ENCODE measurements at places on chromosomes 1 and 21.

- no peak for DNase-seq
Observed at GRCh38 chr1:230725256-230726012, 11.5 kb upstream of the AGT start.

GRCh38 chr1:43879414-43879813 is 54.2 kb upstream of the ARTN start:
- DNase-seq = no peak

DNA sequence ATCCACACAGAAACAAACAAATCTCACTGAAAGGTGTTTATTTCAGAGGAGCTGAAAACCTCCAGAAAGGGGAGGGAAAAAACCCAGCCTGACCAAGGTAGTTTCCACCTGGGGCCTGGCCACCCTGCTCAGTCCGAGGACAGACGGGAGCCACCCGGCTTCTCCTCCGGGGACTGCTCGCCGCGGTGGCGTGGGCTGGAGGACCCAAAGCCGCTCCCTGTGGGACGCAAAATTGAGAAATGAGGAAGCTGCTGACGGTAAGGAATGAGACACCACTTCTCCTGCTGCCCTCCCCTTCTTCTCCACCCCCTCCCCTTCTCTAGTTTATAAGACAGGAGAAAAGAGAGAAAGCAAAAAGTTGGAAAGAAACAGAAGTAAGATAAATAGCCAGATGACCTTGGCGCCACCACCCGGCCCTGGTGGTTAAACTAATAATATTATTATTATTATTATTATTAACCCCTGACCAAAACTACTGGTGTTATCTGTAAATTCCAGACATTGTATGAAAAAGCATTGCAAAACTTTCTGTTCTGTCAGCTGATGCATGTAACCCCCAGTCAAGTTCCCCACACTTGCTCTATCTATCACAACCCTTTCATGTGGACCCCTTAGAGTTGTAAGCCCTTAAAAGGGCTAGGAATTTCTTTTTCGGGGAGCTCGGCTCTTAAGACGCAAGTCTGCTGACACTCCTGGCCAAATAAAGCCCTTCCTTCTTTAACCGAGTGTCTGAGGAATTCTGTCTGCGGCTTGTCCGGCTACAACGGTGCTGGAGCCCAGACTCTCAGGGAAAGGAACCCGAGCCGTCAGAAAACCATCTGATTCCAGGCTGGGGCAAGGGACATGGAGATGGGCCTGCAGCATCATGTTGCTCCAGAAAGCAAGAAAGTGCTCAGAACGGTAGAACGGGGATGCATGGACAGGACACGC is 12.5 kb downstream of the ITGB2 start:
- DNase-seq = peak; percentile 43

- no peak for DNase-seq
Observed at GRCh38 chr1:41417746-41418145, 56.5 kb downstream of the FOXO6 start.

DNA sequence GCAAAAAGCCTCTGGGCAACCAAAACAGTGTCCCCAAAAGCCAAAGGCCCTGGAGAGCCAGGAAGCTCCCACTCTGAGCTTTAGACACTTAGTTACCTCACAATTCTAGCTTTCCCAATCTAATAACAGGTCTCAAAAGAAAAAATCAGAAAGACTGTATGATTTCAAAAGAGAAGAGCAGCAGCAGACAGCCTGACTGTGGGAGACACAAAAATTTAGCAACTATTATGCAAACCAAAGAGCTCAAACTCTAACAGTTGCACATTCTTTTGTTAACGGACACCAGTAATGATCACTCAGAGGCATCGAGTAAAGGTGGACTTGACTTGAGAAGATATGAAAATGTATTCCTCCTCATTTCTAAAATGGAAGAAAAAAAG is 160.1 kb downstream of the SLC45A1 start:
- DNase-seq = no peak

DNA sequence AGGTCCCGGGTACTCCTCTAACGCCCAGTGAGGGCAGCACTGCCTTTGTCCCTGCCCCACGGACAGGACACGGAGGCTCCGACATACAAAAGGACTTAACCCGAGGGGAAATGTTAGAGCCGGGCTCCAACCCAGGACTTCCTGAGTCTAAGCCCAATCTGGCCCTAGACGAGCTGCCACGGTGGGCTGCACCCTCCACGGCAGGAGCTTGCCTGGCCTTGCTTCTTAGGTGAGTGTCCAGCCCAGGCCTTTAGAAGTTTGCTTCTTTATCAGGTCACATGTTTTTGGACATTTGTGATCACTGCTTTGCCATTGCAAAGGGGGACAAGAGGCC is 11.0 kb upstream of the TMEM200B start:
- DNase-seq = no peak

GRCh38 chr1:204866051-204866596 is 4.5 kb upstream of the NFASC start:
- no peak for DNase-seq

DNA sequence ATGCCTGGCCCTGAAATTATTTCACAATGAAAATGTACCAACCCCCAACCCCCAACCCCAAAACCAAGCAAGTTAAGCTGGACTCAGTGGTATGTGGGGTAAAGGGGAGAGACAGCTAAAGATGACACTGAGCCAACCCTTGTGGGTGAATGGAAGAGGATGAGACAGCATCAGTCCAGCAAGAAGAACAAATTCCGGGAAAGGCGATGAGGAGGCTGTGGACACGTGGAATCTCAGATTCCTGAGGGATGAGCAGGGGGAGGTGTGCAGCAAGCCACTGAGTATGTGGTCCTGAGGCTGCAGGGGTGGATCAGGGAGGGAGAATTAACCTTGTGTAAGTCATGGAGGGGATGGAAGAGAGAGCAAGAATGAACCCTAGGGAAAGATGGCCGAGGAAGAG is 14.4 kb upstream of the ZNF362 start:
- no peak for DNase-seq

DNA sequence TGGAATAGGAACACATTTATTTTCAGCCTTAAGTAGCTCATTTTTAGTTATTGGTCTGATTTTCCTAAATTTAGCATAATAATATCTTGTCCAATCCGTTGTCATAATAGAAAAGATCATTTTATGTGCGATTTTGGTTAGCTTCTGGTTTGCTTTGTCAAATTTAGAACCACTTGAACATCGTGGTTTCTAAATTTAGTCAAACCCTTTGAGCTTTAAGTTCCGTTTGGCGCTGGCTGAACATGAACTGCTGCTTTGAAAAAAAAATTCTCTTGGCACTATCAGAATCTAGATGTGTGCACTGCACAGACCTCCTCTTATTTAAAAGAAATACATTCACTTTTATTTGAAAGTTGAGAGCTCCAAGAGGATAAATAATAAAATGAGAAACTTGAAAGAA is 370.6 kb downstream of the PTPRC start:
- DNase-seq = peak; percentile 44

DNA sequence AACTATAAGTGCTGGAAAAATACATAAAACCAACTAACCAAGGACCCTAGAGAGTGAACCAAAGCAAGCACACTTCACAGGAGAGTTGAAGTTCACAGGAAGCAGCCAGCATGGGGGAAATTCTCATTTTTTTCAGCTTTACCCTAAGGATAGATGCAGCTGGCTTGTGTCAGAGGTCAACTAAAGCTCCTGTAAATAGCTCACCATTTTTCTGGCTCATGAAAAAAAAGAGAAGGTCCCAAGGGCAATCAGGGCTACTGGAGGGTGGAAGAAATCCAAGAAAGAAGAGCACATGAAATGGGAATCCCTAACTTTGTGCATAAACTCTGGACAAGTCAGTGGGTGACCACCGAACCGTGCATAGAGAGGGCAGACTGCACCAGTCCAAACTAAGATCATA is 58.3 kb downstream of the KCNJ15 start:
- DNase-seq = no peak

GRCh38 chr1:241944300-241944699 is 13.3 kb upstream of the BECN2 start:
- DNase-seq = no peak

- DNase-seq = no peak
Observed at GRCh38 chr1:205604825-205605505, 26.8 kb downstream of the ELK4 start.

DNA sequence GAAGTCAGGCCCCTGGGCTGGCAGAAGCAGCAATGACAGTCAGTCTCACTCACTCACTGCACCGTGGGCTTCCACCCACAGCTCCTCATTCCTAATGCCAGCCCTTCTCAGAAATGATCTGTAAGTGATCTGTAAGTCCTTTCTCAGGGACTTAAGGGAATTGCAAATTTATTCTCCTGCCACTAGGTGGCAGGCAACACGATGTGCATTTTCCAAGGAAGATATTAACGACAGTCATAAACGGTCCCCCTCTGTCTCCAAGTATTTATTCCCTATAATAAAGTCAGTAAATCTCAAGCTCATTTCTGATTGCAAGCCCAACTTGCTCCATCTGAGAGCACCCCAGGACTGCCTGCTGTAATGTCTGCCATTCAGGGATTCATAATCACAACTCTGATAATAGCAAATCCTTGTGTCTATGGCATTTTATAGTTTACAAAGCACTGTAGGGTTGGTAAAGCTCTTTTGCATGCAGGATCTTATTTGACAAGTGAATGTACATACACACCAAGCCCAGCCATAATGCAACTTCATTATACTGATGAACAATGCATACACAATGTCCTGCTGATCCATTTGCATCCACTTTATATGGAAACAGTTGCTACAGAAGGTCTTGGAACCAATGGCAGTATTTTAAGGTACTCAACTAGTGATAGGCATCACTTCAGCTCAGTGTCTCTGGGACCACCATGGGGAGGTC is 380.5 kb upstream of the CAMK1G start:
- DNase-seq = no peak

GRCh38 chr1:167761400-167761799 is 39.6 kb downstream of the MPZL1 start:
- DNase-seq = peak; percentile 36

GRCh38 chr1:112359961-112360767 is 35.9 kb upstream of the CTTNBP2NL start:
- no peak for DNase-seq

DNA sequence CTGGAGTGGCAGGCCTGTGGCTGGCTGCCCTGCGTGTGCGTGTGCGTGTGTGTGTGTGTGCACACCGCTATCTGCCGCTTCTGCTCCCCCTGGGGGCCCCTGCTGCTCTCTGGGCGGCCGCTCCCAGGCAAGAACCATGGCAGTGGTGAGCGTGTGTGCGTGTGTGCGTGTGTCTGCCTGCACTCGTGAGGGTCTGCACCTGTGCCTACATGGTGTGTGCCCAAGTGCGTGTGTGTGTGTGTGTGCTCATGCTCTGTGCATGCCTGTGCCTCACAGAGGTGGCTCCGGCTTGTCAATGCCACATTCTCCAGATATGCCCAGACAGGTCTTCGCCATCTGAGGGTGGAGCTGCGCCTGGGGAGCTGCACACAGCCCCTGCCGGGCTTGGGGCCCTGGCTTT is 18.7 kb upstream of the PEX10 start:
- no peak for DNase-seq

GRCh38 chr1:229579059-229579673 is 20.7 kb upstream of the ABCB10 start:
- DNase-seq = no peak

DNA sequence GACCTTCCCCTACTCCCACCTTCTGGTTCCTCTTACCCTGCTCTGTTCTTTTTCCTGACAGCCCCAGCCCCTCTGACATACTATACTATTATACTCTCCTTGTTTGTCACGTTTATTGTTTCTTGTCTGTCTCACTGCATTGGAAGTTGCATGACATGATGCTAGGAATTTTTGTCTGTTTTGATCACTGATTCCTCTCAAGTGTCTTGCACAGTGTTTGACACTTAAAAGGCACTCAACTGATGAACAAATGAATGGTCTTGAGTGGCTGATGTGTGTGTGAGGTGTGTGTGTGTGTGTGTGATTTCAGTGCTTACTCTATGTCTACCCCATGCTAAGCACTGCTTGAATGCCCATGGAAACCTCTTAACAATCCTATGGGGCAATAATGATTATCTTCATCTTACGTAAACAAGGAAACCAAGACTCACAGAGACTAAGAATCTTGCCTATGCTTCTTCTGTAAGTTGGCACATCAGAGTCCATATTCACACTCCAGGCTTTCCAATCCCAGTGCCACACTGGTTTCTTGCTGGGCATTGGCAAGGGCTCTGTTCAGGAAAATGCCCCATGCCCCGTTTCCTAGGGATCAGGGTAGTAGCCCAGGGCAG is 59.7 kb downstream of the ATP1A1 start:
- DNase-seq = no peak

DNA sequence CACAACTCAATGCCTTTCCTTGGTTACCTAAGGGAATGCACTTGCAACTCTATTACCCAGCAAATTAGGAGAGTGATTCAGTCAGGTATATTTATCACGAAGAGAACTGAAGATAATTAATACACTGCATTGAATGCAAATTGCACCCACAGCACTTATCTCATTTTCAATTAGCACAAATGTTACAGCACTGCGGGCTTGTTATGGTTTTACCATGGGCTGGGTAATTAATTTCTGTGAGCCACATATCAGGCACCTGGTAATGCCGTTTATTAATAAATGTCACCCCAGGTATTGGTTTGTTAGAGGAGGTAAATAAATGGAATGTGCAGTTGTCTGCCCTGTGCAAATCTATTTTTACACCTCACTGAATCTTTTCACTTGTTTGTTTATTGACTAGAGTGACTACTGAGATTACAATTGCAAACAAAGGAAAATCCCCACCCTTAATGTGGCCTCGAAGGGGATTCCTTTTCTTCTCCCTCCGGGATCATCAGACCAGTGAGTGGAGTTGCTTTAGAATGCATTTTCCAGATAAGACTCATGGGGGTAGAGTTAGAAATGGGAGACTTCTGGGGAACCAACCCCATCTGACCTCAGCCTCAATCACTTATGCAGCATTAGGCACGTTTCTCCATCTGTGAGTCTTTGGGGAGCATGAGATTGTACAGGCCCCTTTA is 269.3 kb downstream of the RPS6KC1 start:
- no peak for DNase-seq

DNA sequence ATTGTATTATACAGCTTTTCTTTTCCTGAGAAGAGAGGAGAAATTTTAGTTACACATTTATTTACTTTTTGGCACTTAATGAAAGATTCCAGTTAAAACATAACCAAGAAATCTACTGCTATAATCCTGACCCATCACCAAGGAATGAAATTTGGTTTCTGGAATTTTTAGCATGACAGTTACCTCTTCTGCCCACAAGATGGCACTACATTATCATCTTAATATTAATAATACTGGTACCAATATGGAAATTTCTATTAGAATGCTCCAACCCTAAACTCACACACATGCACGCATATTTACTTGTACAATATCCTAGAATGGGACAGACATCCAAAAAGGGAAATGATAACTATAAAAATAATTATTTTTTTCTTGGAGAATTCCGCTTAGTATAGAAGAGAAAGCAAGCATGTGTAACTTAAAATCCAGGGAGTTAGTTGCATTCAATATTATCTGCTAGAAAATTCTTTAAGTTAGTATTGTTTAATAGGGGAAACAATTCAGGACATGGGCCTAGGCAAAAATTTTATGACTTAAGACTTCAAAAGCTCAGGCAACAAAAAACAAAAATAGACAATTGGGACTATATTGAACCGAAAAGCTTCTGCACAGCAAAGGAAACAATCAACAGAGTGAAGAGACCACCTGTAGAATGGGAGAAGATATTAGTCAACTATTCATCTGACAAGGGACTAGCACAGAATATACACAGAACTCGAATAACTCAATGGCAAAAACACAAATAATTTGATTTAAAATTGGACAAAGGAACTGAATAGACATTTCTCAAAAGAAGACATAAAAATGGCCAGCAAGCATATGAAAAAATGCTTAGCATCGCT is 37.4 kb downstream of the MAP3K21 start:
- no peak for DNase-seq
